Right forelimb (tissue), 1 donor: ENCODE measurements at places on chromosomes 11 and 22.

DNA sequence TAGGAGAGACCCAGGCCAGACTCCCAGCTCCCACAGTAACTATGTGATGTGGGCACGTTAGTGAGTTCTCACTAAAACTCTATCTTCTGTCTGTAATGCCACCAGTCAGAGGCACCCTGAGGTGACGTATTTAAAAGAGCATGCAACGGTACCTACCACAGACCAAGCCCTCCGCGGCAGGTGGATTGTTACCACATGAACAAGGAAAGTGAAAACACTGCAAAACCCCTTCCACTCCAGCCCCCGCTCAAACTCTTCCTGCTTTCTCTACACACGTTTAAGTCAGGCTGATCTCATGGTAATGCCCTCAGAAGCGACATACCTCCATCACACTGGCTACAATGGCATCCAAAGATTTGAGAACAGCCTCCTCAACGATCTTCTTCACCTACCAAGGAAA, 36.7 kb downstream of the SERPIND1 start:
- DNase-seq: no peak

DNA sequence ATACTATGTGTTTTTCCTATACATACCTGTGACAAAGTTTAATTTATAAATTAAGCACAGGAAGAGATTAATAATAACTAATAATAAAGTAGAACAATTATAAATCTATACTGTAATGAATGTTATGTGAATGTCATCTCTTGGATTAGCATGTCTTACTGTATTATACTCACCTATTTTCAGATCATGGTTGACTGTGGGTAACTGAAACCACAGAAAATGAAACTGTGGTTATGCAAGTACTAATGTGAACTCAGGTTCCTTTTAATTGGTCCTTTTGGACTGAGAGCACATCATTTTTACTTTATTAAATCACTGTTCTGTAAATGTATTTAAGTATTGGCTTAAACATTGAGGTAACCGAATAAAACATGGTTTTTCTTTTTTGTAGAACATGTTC, 108.8 kb downstream of the PPP6R3 start:
- DNase-seq: no peak

- no peak for DNase-seq
Observed at GRCh38 chr11:81870066-81870412, 863.6 kb downstream of the FAM181B start.

GRCh38 chr22:28477556-28477955, 202.1 kb downstream of the TTC28 start:
- no peak for DNase-seq

- no peak for DNase-seq
Observed at GRCh38 chr11:60005360-60005759, 11.6 kb upstream of the OOSP4B start.

GRCh38 chr22:25878933-25879332, 136.9 kb downstream of the MYO18B start:
- no peak for DNase-seq
